Activated T-cell treated with anti-CD3 and anti-CD28 coated beads, Interleukin-2, amount 50 U/mL, for 72 hours (primary cell): ENCODE measurements at places on chromosomes 7 and 10. TPM values are rescaled to one million over a fixed set of nuclear protein-coding genes. Genes with fewer than 3 reads are reported as not detected.
A peak's percentile ranks its signal among the peaks of the same experiment; 100 is the strongest.

DNA sequence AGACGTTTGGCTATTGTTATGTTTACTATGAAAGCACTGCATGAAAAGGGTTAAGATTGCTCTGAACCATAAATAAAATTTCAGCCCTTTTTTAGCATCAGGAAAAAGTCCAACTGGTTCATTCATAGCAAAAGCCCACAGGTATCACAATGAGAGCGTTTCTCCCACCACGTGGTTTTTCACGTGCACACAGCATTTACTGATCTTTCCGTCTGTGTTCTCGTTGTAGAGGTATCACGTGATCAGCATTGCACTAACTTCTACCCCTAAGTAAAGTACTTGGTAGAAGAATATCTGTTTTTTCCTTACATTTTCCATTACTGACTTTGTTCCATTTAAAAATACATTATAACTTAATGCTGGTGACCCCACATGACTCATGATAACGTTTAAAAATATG, 17.8 kb upstream of the CCDC3 start:
- peak; percentile 24 for DNase-seq

GRCh38 chr7:29146057-29146706, at the start of gene CPVL:
CPVL (minus strand) TSS chr7:29146537; CDS start chr7:29121061, 25,476 bp downstream.
- DNase-seq, result no peak

Gene C10orf88
- 11.6 TPM for total RNA-seq

Gene C10orf120
- not detected for total RNA-seq

Gene CAV1
- total RNA-seq, result 0.25 TPM

Gene OPN1SW
- not detected for total RNA-seq
